ENCODE measurements at places on chromosomes 4 and X.

- DNase-seq, result no peak
Measured at GRCh38 chr4:4961936-4962335, 57.3 kb downstream of the CYTL1 start.

- DNase-seq, result no peak
Measured at GRCh38 chrX:134443461-134443860, 16.5 kb upstream of the HPRT1 start.

DNA sequence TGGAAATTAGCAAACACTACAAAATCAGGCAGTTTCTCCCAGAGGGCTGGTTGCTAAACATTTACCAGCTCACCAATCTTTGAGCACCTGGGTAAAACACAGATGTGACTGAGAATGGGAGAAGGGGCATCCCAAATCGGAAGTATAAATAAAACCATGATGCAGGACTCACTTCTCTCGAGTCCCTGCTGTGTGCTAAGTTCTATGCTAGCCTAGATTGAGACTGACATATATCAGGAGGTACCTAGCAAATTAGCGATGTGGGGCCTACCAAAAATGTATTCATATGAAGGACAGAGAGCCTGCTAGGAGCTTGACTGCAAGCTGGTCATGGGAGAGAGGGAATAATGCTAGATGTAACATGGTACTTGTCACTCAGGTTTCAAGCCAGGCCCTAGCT is 171.9 kb upstream of the PGRMC2 start:
- DNase-seq, result no peak

- no peak for DNase-seq
Measured at GRCh38 chr4:29304595-29304994, 1415.6 kb upstream of the PCDH7 start.

GRCh38 chr4:99324979-99325378 is 3.8 kb upstream of the ADH1B start:
- no peak for DNase-seq

DNA sequence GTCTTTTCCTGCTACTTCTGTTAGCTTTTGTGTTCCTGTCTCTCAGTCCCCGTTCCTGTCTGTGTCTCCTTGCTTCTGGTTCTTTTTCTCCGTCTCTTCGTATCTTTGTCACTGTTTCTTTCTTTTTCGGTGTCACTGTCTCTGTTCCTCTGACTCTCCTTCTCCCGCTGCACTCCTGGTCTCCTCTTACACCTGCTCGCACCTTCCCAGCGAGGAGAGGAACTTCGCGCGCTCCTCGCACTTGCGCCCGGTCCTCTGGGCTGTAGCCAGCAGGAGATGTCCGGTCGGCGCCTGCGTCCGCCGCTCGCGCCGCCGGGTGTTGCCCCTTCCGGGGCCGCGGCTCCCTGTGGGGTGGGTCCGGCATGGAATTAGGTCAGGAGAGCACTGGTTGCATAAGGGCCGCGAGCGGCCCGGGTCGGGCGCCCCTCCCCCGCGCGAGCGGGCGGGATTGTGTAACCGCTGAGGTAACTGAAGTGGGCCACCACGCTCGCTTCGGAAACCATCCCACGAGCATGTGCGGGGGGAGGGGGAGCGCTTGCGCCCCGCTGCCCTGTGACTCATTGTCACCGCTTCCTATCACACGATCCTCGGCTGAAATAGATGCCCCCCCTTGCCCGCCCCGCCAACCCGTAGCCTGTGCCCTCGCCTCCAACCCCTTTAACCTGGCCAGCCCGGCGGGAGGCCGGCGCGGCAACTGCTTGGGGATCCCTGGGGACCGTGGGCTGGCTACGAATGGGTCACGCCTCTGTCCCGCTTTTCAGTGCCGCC is 1.6 kb downstream of the LONRF3 start:
- peak; percentile 27 for DNase-seq
